Prostate gland (tissue), 2 donors: ENCODE measurements at places on chromosomes 13 and 19. TPM values are rescaled to one million over a fixed set of nuclear protein-coding genes. Genes with fewer than 3 reads are reported as not detected.

SERP2 gene
- 14.5 TPM for total RNA-seq

GPR4 gene
- 2.4 TPM for total RNA-seq

CACNG8 gene
- total RNA-seq = not detected

CGB1 gene
- not detected for total RNA-seq

LRP3 gene
- 64.4 TPM for total RNA-seq

FXYD3 gene
- total RNA-seq = 365 TPM

C13orf42 gene
- 0.57 TPM for total RNA-seq

FFAR1 gene
- not detected for total RNA-seq

PDX1 gene
- total RNA-seq = not detected

NAA16 gene
- total RNA-seq = 19.9 TPM

LYPD5 gene
- 2.7 TPM for total RNA-seq

MTUS2 gene
- 4.8 TPM for total RNA-seq

ZNF677 gene
- 35.8 TPM for total RNA-seq

NANOS3 gene
- 1.5 TPM for total RNA-seq

KRTDAP gene
- total RNA-seq = 58.6 TPM

SLC10A2 gene
- total RNA-seq = not detected

CYP4F12 gene
- total RNA-seq = 6.9 TPM

C19orf81 gene
- total RNA-seq = 4.3 TPM

C19orf73 gene
- total RNA-seq = 2.2 TPM

TNFSF13B gene
- total RNA-seq = 4.1 TPM

USHBP1 gene
- 3.5 TPM for total RNA-seq

FGF22 gene
- total RNA-seq = not detected

AMH gene
- total RNA-seq = 0.46 TPM

KLK3 gene
- 35,247 TPM for total RNA-seq

TRIM28 gene
- total RNA-seq = 237 TPM

ZGLP1 gene
- 5.0 TPM for total RNA-seq

NLRP7 gene
- 7.6 TPM for total RNA-seq

C1QTNF9B gene
- not detected for total RNA-seq

GGN gene
- 0.27 TPM for total RNA-seq

CEBPA gene
- 58.7 TPM for total RNA-seq

UGGT2 gene
- total RNA-seq = 21.1 TPM

COX7A1 gene
- total RNA-seq = 6.5 TPM

AMER2 gene
- total RNA-seq = 0.34 TPM

NLRP11 gene
- not detected for total RNA-seq

HPN gene
- 14.8 TPM for total RNA-seq

SLC7A1 gene
- 35.3 TPM for total RNA-seq
